Hematopoietic multipotent progenitor cell treated with erythropoietin and hydrocortisone succinate and interleukin-3 and kit ligand, for 15 days (in vitro differentiated cells): ENCODE measurements at places on chromosomes 3 and 15.

DNA sequence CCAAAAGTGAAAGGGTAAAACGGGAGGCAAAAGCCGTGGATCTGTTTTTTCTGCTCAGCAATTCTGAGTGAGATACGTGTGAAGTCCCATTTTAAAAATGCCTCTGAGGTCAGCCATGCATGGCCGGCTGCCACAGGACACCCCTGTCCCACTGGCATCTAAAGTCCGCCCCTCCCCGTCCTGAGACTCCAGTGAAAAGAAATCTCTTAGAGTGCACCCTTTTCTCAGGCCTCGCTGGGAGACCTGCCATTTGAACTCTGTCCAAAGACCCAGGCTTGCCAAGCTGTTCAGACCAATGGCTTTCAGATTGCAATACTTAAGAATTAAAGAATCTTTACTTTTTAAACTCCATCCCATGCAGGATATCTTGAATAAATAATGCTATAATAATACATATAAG lies 61.0 kb upstream of the SLC24A5 start:
- DNase-seq: no peak

- DNase-seq: no peak
These were observed 1.3 kb downstream of the MESD start for GRCh38 chr15:80988148-80988796.

DNA sequence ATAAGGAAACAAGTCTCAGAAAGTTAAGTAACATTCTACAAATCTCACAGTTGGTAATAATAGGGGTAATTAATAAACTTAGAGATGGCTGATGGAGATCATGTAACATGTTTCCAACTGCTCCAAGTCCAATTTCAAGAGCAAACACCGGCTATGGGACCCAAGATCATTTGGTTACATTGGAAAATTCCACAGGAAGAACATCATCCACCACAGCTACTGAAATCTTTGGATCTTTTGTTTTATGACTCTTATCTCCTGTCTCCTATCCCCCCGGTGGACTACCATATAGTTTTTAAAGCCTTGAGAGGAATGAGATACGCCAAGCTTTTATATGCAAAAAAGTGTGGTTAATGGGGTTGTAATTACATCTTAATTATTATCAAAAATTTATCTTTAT lies 216.1 kb downstream of the WNT5A start:
- DNase-seq: no peak

DNA sequence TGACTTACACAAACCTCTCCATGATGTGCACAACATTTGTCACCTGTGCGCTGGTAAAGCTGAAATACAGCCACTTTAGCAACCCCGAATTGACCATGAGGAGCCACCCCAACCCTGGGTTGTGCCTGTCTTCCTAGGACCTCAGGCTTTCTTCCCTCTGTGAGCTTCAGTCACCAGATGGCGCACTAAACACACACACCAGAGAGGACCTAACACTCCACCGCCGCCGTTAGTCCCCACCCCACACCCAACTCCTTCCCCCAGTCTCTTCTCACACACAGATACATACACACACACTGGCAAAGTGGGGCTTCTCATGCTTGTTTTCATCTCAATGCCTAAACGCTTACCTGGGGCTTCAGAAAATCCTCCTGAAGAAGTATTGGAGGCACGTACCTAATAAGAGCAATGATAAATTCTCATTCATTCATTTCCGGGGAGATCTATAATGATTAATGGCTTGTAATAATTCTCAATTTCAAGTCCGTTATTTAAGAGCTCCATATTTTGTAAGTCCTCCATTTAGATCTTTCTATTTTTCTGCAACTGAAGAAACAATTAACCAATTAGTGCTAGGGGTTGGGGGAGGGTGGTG lies 2.1 kb upstream of the CCDC80 start:
- peak; percentile 56 for DNase-seq

- DNase-seq: no peak
These were observed 46.7 kb downstream of the MCF2L2 start for GRCh38 chr3:183381673-183382072.

- no peak for DNase-seq
These were observed 52.2 kb upstream of the HEG1 start for GRCh38 chr3:125107861-125108567.

- DNase-seq: no peak
These were observed 67.7 kb downstream of the MGLL start for GRCh38 chr3:127754411-127755304.

DNA sequence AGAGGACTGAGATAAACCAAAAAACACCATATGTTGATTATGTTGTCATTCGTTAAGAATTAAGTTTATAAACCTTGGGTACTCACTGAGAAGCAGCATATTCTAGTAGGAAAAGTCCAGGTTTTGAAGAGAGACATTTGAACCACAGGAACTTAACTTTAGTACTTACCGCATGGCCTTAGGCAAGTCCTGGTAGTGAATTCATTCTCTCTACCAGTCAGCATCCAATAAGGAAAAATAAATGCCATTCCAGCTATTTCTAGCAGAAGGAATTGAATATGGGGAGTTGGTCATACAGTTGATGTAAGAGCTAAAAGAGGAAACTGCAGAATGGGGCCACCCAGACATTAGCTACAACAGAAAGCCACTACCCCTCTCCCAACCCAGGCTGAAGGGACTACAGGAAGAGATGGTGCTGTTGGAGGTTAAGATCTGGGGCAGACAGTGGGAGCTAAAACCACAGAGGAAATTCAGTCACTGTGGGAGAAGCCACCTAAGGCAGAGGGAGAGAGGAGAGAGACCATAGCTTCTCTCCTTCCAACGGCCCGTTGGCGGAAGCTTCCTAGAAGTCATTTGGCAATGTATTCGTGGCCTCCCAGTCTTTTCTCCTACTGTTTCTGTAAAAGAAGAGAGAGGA lies 133.8 kb upstream of the RARB start:
- DNase-seq: no peak

DNA sequence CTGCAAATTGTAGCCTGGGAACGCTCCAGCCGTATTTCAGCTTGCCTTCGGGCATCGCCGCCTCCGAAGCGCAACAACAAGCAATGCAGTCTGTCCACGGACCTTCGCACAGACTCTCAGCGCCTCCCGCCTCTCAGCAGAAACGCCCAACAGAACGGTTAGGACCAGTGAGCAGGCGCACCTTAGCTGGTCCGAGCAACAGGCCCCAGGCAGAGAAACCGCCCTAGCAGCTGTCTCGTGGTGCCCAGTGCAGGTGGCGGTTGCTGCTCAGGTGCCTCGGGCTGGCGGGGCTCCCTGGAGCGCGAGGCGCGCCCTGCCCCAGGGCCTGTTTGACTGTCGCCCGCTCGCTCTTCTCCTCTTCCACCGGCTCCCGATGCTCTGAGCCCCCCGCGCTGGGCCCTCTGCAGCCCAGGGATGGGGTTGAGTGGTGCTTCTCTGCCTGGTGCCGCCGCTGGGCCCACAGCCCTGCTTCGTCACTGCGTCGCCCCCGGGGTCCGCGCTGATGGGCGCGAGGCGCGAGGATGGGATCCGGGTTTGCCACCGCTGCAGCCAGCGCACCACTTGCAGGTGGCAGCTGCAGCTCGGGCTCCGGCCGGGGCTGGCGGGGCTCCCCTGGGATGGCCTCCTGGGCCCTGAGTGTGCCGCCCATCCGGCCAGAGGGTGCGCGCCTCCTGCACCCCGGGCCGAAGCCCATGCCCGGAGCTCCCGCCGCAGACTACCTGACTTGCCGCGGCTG lies 268.4 kb upstream of the FRG2C start:
- no peak for DNase-seq

GRCh38 chr3:64687086-64687780 lies 567 bp downstream of the ADAMTS9 start:
- DNase-seq: no peak

- no peak for DNase-seq
These were observed 53.9 kb upstream of the FRMD4B start for GRCh38 chr3:69439643-69440270.

DNA sequence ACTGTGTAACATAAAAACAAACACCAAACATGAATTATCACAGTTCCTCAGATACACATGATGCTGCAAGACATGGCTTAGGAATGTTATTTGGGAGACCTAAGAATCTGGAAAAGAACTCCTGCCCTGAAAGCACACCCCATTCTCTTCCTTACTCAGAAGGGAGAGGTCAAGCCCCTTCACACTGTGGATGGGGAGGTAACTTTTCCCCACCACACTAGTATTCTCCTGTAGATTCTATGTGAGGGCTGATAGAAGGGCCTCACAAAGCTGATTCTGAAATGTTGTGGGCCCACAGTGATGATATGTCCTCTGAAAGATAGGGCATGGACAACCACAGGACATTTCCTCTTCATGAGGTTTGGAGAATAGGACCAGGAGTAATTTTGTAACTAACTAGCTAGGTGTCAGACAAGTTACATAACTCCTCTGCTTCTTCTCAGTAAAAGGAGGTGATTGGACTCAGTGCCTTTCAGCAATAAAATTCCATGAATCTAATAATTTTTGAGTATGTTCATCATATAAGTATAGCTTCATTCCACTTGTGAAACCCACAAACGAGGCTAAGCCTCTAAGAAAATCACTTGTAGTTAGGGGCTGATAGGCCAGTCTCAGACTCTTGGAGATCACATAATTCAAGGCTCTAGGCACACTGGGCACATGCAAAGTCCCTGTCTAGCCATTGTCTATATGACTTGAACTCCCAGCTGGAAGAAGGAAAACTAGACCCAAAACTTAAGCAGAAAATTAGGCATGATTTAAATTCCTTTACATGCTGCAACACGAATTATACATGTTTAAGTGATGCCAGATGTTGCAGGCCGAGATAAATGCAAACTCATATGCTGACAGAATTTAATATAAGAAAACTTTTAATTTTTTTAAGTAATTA lies 7.5 kb downstream of the PTX3 start:
- DNase-seq: no peak

DNA sequence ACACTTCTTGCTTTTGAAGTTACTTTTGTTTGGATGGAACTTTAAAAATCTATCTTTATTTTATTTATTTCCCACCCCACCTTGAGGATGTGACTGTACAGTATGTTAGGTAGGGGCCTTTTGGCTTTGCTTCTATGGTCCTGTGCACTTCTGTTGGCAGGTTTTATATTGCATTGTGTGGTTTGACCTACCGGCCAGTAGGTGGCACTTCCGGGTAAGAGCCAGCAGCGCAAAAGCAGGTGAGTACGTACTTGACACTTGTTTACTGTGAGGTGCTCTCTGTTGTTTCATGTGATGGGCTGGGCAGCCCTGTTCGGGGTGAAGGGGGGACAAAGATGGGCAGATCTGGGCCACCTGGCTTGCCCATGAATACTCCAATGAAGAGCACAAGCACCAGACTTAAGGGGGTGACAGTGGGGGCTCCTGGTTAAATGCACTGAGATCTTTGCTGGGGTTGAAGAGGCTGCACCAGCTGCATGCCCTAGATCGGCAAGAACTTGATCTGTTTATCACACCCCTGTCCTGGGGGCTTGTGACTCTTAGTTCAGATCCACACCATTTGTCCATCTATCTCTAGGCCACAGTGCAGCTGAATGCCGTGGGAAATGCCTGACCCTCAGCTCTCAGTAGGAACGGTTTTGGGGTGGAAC lies 131.6 kb downstream of the NLGN1 start:
- no peak for DNase-seq

- no peak for DNase-seq
These were observed 36.0 kb downstream of the NECTIN3 start for GRCh38 chr3:111107662-111108035.

DNA sequence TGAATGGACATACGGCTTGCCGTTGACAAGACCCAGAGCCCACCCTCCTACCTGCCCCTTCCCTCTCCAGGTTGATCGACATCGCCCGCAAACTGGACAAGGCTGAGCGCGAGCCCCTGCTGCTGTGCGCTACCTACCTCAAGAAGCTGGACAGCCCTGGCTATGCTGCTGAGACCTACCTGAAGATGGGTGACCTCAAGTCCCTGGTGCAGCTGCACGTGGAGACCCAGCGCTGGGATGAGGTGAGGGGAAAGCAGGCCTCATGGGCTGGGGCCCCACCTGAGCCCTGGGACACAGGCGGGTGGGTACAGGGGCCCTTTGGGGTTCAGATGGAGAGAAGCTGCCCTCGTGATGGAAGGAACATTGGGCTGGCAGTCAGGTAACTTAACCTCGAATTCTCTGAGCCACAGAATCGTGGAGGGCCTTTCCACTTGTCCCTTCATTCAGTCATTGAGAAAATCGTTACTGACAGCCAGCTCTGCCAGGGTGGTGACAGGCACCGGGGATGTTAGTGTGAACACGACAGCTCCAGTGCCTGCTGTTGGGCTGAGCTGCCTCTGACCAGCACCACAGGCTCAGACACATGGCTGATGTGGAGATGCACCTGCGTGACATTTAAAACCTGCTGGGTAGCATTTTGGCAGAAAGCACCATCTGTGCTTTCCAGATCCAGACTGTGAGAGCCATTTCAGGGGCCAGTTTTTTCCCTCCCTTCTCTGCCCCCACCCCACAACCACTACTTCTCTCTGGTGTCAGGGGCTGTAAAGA lies 25.6 kb upstream of the RHO start:
- DNase-seq: no peak

DNA sequence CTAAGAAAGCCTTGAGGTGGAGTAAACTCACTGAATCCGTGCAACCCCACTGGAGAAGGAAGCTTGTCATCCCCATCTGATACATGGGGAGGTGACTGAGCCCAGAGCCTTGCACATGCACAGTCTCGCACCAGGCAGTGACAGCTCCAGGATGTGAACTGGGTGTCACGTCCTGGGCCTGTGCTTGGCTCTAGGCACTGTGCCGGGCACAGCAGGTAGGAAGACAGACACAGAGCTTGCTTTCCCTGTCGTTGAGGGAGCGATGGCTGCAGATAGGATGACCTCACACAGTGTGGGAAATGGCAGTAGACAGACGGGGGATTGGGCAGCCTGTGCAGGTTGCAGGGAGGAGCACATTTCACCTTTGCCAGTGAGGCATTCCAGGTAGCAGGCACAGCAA lies 12.2 kb upstream of the ATP2B2 start:
- DNase-seq: no peak

DNA sequence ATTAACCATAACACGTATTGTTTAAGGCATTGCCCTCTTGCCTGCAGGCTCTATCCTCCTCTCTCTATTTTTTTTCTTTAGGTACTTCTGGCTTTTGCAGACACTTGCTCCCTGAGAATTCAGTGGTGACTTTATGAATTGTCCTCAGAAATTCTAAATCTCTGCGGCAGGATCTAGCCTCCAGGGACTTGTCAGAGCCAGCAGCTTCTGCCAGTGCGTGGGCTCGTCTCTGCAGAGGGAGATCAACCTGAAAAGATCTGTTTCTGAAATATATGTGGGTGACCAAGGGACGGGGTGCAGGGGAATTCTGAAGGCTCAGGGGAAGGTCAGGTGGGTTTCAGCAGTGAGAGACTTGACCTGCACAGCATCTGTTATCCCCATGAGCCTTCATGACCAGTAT lies 326.1 kb upstream of the LRRFIP2 start:
- DNase-seq: no peak
